ENCODE measurements at places on chromosomes 6 and 20. TPM values are rescaled to one million over a fixed set of nuclear protein-coding genes. Genes with fewer than 3 reads are reported as not detected.

Gene CTCFL
- 0.05 TPM for total RNA-seq

Gene DEFB132
- total RNA-seq, result not detected

Gene CDH26
- 1.8 TPM for total RNA-seq

DNA sequence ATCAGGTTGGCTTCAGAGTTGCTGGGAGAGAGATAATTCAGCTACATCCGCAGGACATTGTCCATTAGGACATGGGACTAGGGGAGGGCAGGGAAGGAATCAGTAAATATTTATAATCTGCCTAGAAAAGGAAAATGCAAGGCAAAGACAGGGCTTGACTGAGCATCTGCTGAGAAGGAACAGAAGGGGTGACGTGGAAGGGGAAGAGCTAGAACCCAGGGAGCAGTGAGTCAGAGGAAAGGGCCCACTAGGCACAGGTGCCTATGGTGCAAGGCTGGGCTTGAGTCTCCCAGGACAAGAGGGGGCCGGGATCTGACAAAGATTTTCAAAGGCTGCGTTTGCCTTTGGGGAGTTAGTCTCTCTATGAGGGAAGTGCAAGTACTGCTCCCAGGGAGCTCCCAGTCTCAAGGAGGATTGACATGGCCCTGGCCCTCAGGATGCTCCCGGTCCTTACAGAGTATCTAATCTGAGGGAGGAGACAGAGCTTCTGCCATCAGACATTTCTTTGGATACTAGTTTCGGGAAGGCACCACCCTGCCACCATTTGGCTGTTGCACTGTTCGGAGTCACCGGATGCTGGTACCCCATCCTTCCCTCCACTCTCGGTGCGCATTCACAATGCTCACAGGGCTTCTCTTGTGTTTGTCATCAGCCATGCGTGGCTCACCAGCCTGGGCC lies 21.9 kb downstream of the VEGFA start:
- DNase-seq, result no peak

Gene IP6K3
- 0.28 TPM for total RNA-seq

- no peak for DNase-seq
These were observed 417.8 kb downstream of the CDC5L start for GRCh38 chr6:44805238-44805846.

All from thymus (tissue), 14 donors.